ENCODE measurements at places on chromosomes 1 and 21.
A peak's percentile ranks its signal among the peaks of the same experiment; 100 is the strongest.

DNA sequence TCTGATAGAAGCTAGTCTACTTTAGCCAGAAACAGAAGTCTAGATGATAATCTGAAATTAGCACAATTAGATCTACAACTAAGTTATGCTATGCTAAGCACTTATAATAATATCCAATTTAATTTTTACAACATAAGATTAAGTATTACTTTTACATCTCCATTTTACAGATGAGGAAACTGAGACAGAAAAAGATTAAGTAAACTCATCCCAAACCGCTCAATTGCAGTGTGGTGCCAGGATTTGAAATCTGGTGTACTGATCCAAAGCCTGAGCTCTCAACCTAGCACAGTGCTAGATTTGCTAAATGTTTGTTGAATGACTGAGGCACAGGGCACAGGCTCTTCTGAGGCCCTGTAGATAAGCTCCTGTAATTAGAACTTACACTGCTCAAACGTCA is 13.8 kb downstream of the KNCN start:
- DNase-seq = no peak

- no peak for DNase-seq
Observed at GRCh38 chr1:38826262-38826661, 33.3 kb downstream of the RRAGC start.

- DNase-seq = no peak
Observed at GRCh38 chr1:40302475-40302874, 14.6 kb downstream of the COL9A2 start.

DNA sequence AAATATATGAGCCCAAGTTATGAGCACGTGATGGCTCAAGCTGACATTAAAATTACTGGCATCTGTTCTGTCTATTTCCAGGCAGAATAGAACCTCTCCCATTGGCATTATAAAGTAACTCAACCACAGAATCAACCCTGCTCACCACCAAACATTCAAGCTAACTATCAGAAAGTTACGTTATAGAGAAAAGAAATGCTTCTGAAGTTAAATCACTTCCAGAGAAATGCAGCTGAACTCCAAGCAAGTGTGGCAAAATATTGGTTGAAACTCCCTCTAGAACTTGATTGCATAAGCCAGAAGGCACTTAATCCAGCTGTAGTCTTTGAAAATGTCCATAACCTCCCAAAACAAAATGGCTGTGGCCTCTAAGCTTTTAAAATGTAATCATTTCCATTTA is 36.2 kb upstream of the UBE2U start:
- DNase-seq = no peak

- no peak for DNase-seq
Observed at GRCh38 chr1:227779021-227779441, 36.4 kb upstream of the PRSS38 start.

- DNase-seq = peak; percentile 41
Observed at GRCh38 chr1:62685431-62685859, 2.7 kb downstream of the DOCK7 start.

- DNase-seq = peak; percentile 36
Observed at GRCh38 chr1:220213382-220213983, 58.8 kb downstream of the RAB3GAP2 start.

DNA sequence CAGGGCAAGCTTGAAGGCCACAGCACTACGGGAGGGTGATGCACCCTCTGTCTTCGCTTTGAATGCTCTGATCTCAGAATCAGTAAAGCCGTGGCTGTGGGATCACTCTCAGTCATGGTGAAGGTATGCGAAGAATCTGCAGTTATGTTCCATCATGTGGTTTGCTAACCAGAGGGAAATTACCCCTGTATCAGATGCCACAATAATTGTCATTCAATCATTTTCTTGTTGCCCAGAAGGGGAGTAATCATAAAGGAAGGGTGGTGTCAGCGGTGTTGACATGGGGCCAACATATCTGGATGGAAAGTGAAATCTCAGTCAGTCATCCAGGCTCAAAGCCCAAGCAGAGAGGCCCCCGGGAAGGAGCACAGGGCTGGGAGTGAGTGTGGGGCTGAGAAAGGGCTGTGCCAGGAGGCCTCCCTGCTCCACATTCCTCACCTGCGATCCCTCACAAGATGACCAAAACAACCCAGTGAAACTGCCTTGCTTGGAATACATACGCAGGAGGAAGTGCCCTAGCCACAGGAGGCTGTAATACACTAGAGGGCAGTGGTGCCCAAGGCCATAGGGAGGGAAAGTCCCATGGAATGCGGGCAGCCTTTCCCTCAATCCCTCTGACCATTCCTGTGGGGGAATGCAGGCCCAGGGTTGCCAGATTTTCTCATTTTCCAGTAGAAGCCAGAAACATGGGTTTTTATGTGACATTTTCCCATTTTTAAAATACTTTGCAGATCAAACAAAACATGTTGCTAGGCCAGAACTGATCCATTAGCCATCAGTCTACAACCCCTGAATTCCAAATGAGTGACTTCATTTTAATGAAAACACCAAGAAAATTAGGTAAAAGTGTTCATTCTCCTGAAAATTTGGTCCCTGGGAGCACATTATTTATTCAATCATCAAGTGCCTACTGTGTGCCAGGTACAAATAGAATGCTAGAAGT is 95.7 kb upstream of the VANGL1 start:
- DNase-seq = peak; percentile 91

DNA sequence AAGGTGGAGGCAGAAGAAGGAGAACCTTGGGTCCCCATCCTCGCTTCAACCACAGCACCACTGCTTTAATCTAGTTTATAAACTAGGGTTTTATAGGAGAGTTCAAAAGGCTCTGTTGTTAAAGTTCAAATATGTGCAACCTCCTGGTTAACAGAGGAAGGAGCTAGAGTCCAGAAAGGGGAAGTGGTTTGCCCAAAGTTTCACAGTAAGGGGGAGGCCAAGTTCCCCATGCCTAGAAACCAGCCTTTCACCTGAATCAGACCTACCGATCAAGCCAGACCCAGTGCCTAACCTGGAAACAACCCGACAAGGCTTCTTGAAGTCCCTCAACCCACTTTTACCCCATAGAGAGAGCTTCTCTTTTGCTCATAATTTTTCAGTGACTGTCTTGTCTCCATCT is 106.5 kb downstream of the PLPP3 start:
- no peak for DNase-seq

GRCh38 chr1:206797534-206798383 is 25.5 kb upstream of the IL10 start:
- DNase-seq = no peak

DNA sequence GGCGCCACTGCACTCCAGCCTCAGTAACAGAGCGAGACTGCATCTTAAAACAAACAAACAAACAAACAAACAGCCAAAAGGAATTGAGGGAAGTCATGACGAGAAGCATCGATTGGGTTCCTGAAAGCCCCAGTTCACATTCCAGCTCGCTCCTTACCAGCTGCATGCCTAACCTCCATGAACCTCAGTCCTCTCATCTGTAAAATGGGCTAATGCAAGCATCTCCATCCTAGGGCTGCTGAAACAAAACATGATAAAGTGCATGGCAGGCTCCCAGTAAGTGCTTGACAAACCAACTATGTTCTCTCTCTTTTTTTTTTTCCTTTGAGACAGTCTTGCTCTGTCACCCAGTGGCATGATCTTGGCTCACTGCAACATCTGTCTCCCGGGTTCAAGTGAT is 79.7 kb upstream of the DISP3 start:
- DNase-seq = no peak

DNA sequence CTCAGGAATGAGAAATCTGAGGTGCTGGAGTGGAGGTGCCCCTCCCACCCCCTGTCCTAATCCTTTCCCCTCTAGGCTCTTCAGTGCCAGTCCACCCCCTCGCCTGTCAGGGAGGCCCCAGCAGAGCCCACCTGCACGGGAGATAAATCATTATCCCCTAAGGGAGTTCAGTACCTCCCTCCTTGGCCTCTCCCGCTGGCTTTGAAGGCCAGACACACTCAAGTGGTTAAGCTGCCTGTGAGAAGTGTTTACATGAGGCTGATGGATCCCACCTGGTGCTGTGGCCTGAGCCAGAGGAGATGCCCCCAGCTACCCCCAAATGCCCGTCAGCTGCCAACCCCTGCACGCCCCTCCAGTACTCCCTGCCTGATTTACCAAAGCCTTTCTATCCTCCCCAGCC is 3.7 kb downstream of the RSPO1 start:
- no peak for DNase-seq
